ENCODE measurements at places on chromosomes 16 and 17.

DNA sequence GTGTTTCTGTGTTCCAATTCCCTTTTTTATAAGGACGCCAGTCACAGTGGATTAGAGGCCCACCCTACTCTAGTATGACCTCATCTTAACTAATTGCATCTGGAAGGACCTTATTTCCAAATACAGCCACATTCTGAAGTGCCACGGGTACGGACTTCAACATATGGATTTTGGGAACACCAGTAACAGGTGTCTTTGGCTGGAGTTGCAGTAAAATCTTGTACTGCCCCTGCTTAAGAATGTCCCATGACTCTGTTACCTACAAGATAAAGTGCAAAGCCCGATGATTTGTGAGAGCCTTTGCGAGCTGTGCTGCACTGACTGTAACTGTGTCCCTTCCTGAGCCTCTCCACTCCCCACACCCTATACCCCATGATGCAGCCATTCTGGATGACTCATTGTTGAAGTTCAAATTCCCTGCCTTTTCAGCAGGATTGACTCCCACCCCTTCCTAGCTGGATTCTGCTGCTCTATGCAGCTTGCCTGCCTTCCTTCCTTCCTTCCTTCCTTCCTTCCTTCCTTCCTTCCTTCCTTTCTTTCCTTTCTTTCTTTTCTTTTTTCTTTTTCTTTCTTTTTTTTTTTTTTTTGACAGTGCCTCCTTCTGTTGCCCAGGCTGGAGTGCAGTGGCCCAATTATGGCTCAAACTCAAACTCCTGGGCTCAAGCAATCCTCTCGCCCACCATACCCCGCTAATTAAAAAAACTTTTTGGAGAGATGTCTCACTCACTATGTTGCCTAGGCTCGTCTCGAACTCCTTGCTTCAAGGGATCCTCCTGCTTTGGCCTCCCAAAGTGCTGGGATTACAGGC is 2.1 kb downstream of the HCRT start:
- no peak for DNase-seq

DNA sequence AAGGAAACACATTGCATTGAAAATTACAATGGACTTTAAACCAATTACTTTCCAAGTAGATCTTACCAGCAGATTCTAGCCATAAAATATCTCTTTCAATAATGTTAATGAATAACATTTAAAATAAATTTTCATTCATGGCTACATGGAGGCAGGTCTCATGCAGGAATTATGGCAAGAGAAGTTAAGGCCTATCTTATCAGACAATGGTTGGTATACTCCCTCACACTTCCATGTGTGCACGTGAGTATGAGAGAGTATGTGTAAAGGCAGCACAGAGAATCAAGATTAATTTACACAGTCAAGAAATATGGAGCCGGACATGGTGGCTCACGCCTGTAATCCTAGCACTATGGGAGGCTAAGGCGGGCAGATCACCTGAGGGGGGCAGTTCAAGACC is 76.5 kb downstream of the HELZ start:
- no peak for DNase-seq

GRCh38 chr17:56727876-56728617 is 105.7 kb downstream of the C17orf67 start:
- DNase-seq = no peak

DNA sequence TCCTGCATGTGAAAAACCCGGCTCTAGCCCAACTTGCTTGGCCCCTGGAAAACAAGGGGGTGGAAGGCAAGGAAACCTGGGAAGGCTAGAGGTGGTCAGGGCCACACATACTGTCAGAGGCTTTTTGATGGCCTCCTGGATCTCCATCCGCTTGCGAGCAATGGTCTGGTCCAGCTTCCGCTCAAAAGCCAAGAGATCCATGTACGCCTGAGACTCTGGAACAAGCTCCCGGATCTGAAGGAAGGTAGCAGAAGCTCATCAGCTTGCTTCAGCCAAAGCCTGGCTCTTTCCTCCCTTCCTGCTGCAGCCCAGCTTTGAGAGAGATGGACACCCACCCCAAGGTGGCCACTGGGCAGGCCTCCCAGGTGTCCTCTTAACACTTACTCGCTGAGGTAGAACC is 5.7 kb downstream of the SMARCD2 start:
- no peak for DNase-seq

DNA sequence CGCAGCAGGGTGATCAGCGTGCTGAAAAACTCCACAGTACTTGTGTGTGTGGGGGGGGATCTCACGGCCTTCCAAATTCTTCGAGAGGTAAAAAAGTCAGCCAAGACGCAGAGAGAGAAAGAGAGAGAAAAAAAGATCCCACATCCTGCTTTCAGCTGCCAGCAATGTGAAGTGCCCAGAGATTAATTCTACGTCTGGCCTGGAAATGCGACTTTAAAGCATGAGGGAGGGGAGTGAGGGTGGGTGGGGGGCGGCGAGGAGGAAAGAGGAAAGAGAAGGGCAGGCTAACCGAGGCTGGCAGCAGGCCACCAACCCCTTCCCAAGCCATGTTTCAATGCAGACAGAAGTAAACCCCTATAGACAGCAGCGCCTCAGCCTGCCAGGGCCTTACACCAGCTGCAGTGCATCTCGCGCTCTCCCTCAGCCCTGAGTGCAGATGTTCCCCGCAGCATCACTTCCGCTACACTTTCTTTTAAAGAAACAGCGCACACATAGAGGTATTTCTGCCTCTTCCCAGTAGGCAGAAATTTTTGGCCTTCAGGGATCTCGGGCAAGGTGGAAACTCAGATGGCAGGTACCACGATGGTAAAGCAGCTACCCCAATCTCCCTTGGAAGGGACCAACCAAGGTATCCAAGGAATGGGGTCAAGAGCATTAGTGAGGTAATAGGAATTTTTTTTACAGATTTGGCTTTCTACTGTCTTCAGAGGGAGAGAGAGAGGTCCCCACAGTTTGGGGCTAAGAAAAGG is 87.8 kb downstream of the SMG6 start:
- no peak for DNase-seq

- no peak for DNase-seq
Observed at GRCh38 chr16:65837464-65837863, 529.0 kb upstream of the CDH5 start.
